ENCODE measurements at places on chromosomes 11 and 22. TPM values are rescaled to one million over a fixed set of nuclear protein-coding genes. Genes with fewer than 3 reads are reported as not detected.

GRCh38 chr11:89182773-89183518 lies 5.3 kb downstream of the TYR start:
- DNase-seq: no peak

- DNase-seq: peak; percentile 32
These were observed at the start of gene BATF2 for GRCh38 chr11:64996710-64997380. BATF2 (minus strand) TSS chr11:64996971; CDS start chr11:64996914, 57 bp downstream.

- no peak for DNase-seq
These were observed 57.8 kb downstream of the BRD1 start for GRCh38 chr22:49769691-49770546.

Gene CD3E
- not detected for total RNA-seq

- no peak for DNase-seq
These were observed 101.5 kb downstream of the BRD1 start for GRCh38 chr22:49726022-49726681.

Gene EHBP1L1
- total RNA-seq: 43.5 TPM

DNA sequence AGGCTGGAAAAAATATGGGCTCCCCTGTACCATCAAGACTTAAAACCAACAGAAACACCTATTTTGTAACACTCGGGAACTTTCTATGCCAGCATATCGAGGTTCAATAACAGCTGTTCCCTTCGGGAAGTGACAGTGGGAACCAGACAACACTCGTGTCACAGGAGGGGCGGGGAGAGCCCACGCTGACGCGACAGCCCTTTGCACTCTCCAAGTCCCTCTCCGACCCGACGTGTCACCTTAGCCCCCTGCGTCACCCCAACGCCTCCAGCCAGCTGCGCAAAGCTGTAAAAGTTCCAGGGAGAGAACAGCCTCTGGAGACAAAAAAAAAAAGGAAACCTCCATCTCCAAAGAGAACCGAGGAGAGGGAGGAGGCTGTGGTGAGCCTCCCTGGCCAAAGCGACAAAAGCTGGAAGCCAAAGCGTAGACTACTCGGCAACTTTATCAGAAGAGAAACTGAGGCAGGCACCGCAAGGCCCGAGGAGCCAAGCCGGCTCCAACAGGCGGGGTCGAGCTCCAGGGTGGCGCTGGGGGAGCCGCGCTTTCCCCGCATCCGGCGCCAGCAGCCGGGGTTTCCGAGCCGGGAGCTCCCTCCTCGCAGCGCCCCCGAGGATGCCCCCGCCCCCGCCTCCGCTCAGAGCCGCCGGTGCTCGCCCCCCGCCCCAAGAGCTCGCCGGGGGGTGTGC lies 751 bp downstream of the ARFGAP3 start:
- DNase-seq: no peak
